ENCODE measurements at places on chromosomes 2 and 18.
A peak's percentile ranks its signal among the peaks of the same experiment; 100 is the strongest.

DNA sequence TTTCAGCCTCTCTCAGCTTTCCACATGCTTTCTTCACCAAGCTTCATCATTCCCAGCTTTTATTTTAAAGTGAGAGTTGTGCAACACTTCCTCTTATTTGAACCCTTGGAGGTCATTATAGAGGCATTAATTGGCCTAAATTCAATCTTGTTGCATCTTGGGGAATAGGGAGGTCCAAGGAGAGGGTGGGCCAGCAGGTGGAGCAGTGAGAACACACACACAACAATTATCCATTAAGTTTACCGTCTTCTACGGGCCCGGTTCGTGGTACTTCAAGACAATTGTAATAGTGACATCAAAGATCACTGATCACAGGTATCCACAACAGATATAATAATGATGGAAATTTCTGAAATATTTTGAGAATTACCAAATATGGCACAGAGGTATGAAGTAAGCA is 457.2 kb upstream of the SMIM21 start:
- peak; percentile 45 for DNase-seq

GRCh38 chr18:73340135-73340977 is 472.6 kb upstream of the NETO1 start:
- DNase-seq: no peak

- peak; percentile 83 for DNase-seq
These were observed 149.1 kb downstream of the RHBDD1 start for GRCh38 chr2:226984750-226985582.

GRCh38 chr2:54054271-54054670 is 61.1 kb upstream of the ACYP2 start:
- DNase-seq: no peak

GRCh38 chr2:160670618-160671017 is 177.0 kb upstream of the RBMS1 start:
- no peak for DNase-seq

- no peak for DNase-seq
These were observed 10.6 kb upstream of the ANXA4 start for GRCh38 chr2:69731147-69731970.

DNA sequence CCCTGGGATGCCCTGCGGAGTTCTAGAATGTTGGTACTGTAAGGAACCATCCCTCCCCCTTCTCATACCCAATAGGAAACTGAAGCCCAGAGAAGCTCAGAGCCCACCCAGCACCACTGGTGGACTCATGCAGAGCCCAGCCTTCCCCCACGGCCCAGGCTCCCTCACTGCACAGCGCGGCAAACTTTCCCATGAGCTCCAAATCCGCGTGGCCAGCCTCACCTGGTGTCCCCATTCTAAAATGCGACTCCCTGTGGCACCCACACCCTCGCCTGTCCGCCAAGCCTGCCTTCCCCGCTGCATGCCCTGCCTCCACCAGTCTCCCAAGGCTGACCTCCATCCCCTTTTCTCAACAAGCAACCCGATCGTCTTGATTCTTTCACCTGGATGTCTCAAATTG is 51.1 kb downstream of the PTGR3 start:
- DNase-seq: no peak

GRCh38 chr2:240819126-240819857 is 727 bp downstream of the KIF1A start:
- peak; percentile 74 for DNase-seq

GRCh38 chr2:95300450-95300849 is 3.3 kb downstream of the KCNIP3 start:
- DNase-seq: peak; percentile 33

- DNase-seq: no peak
These were observed 81.6 kb downstream of the SH3RF3 start for GRCh38 chr2:109210431-109211200.

DNA sequence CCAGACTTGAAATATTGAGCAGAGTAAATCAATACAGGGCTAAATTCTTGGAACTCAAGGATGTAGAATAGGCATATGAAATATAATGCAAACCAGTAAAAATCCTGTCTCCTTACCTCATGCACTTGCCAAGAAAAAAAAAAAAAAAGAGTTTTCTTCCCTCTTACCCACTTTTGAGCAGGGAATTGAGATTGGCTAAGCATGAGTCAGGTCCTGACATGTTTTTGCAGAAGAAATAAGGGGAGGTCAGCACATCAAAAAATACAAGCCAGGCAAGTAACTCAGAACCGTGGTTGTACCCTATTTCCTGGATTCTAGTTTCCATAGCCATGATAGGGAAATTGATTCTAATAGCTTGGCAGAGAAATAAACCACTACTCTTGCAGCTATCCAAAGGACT is 1526.7 kb downstream of the LRP1B start:
- no peak for DNase-seq

DNA sequence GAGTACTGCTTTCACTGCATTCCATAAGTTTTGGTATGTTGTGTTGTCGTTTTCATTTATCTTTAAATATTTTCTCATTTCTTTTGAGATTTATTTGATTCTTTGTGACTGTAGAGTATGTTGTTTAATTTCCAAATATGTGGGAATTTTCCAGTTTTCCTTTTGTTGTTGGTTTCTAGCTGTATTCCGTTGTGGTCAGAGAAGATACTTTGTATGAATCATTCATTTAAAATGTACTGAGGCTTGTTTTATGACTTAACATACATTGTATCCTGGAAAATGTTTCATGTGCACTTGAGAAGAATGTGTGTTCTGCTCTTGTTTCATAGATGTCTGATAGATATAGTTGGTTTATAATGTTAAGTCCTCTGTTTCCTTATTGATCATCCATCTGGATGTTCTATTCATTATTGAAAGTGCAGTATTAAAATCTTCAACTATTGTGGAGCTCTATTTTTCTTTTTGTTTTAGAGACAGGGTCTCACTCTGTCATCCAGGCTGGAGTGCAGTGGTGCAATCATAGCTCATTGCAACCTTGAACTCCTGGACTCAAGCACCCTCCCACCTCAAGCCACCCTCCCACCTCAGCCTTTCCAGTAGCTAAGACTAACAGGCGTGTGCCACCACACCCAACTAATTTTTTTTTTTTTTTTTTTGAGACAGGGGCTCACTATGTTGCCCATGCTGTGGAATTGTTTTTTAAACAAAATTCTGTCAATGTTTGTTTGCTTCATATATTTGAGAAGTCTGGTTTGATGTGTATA is 96.8 kb downstream of the TAF4B start:
- no peak for DNase-seq

DNA sequence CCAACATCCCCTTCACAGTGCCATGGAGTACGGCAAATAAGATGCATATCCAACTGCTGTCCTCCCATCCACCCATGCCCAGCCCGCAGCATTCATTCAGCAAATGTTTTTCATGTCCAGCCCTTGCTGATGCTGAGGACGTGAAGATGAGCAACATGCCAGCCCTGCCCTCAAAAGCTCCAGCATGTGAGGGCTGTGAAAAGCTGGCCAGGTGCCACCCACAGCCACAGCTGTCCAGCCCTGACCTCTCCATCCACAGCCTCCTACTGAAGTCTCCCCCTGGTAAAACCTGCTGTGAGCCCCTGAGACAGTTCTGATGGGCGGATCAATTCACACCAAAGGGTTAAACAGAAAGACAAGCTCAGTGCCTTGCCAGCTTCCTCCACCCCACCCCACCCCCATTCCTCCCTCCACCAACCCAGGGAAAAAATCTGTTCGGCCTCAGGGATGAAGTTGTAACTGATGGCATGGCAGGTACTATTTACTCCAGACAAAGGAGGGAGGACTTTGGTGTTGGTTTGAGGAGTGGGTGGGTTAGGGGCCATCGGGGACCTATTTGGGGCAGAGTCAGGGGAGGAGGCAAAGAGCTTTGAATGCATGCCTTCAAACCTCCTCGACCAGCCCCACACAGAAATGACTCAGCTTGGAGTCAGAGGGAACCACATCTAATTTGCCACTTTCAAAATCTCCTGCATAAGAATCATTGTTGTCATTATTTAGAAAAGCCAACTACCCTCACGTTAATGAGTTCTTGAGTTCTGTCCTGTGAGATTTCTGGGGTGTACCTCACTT is 4.3 kb downstream of the ZBTB7C start:
- DNase-seq: no peak

DNA sequence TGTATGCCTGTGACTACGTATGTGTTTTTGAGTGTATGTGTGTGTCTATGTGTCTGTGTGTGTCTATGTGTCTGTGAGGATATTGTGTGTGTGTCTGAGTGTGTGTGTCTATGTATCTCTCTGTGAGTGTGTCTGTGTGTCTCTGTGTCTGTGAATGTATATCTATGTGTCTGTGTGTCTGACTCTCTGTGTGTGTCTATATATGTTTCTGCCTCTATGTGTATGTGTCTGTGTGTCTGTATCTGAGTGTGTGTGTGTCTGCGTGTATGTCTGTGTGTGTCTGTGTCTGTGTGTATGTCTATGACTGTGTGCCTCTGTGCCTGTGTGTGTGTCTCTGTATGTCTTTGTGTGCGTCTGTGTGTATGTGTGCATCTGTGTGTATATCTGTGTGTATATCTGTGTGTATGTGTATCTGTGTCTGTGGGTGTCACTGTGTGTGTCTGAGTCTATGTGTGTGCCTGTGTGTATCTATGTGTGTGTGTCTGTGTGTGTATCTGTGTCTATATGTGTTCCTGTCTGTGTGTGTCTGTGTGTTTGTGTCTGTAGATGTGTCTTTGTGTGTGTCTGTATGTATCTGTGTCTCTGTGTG is 172.7 kb downstream of the MYCN start:
- DNase-seq: no peak

GRCh38 chr2:183552716-183553115 is 428.5 kb downstream of the NUP35 start:
- DNase-seq: no peak

DNA sequence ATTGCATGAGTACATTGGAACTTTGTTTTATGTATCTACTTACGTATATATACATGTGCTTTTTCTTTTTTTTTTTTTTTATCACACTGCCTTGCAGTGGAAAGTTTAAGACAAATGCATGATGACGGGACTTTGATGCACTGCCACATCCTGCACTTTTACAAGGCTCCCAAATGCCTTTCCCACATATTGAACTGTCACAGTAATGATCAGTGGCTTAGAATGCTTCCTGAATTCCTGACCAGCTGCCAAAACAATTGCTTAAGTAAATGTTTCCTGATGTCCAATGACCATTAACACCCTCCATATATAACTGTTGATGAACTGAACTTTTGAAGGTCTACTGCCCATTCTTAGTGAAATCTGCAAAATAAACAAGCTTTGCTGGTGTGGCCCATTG is 60.2 kb downstream of the LYPD6B start:
- DNase-seq: no peak

- DNase-seq: no peak
These were observed 17.3 kb downstream of the ESPNL start for GRCh38 chr2:238117199-238118154.

DNA sequence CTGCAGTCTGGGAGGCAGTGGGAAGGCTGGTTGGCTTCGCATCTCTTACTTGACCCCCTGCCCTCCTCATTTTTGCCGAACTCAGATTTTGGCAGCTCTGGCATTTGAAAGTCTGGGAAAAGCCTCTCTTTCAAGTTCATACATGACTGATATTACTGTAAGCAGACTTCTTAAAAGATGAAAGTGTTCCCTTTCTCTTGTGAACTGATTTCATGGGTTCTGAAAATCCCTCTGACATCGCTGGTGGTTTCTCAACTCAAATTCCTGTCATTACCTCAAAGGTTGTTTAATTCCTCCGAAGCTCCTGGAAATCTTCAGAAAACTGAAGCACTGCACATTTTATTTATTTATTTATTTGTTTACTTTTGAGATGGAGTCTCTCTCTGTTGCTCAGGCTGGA is 16.9 kb upstream of the SLC38A11 start:
- no peak for DNase-seq

All from GM23338 (cell line).